Smooth muscle cell of the pulmonary artery (primary cell): ENCODE measurements at places on chromosomes 2 and 18. TPM values are rescaled to one million over a fixed set of nuclear protein-coding genes. Genes with fewer than 3 reads are reported as not detected.

The PFN4 gene
- 0.17 and 0.39 TPM in 2 replicates for total RNA-seq

The SPRED2 gene
- 15.9 and 20.0 TPM in 2 replicates for total RNA-seq

The RAD51AP2 gene
- total RNA-seq: 0.03 TPM in 1 of 2 replicates, not detected in the other

The ANKAR gene
- total RNA-seq: 4.3 and 7.0 TPM in 2 replicates

The CD207 gene
- total RNA-seq: not detected in 2 replicates

The ANKZF1 gene
- total RNA-seq: 41.4 and 52.1 TPM in 2 replicates
